Daoy (cell line): ENCODE measurements at places on chromosomes 2 and 18.

GRCh38 chr18:38792731-38793130, 1227.1 kb upstream of the CELF4 start:
- DNase-seq, result no peak

DNA sequence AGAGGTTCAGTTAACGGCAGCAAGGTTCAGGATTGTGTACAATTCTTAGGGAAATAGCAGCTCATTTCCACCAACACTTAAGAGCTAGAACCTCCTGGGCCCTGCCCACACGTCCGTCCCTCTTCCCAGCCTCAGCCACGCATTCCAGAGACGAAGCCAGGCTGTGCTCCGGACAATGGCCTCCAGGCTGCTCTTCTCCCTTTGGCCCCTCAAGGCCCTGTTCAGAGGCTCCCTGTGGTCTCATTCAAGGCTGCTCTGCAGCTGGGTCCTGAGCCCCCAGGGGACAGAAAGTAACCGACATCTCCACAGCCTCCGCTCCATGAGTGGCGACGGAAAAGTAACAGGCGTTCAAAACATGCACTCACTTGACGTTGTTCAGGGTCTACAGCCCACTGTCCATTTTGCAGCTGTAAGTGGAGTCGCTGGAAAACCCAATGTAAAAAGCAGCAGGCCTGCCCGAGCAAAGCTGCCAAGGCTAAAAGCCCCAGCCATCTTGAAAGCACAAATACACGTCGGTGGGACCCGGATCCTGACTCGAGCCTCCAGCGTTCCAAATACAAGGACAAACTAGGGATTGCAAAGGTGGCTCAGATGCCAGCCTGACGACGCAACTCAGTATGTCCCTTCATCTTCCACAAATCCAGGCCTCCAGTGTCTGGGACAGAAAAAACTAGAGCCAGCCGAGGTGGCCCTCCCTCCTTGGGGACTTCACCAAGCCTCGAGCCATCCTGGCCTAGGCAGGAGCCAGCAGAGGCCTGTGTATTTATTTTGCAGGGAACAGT, 76.9 kb downstream of the NDUFA10 start:
- DNase-seq, result no peak

DNA sequence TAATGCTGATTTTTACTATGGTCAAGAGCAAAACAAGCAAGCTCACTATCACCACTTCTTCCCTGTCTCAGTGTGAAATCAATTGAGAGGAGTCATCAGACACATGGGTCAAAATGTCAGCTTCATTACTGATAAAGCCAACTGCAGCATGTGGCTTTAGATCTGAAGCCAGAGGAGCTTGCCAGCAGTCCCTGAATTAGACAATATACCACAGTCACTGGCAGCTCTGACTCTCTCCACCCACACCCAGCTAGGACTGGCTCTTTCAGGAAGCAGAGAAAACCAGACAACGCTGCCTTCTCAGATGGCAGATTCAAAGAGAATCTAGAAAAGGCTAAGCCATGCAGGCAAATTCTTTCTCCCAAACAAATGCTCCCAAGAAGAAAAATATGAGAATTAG, 20.0 kb upstream of the ASB18 start:
- no peak for DNase-seq

DNA sequence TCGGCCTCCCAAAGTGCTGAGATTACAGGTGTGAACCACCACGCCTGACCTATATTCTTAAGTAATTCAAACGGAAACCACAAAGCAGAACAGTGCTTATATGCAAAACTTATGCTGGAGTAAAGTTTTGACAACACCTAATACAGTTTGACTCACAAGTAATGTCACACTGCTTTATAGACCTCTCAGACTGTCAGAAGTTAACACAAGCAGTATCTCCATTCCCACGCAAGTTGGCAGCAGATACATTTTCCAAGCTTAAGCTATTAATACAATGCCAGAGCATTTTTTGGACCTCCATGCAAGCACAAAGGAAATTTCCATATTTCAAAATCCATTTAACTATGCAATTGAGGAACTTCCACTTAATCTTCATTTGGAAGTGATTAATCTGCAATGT, 21.0 kb upstream of the SANBR start:
- DNase-seq, result no peak

GRCh38 chr2:239033801-239034560, 186.1 kb downstream of the TWIST2 start:
- no peak for DNase-seq

DNA sequence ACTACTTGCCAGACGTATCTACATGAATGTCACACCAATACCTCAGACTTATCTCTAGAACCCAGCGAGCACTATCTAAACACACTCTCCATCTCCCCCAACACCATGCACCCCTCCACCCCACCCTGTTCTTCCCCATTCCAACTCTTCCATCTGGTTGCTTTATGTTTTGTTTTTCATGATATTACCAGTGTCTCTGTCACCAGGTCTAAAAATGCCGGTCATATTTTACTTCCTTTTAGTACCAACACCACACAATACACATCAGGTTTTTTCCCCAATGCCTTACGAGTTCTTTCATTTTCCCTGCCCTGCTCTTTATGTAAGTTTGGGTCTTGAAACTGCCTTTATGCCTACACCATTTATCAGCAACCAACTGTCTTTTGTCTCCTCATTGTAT, 10.2 kb upstream of the ITGA4 start:
- DNase-seq, result no peak

- no peak for DNase-seq
These were observed 55.8 kb downstream of the ICA1L start for GRCh38 chr2:202815548-202816360.

GRCh38 chr2:180328795-180329422, 321.8 kb upstream of the CWC22 start:
- no peak for DNase-seq

DNA sequence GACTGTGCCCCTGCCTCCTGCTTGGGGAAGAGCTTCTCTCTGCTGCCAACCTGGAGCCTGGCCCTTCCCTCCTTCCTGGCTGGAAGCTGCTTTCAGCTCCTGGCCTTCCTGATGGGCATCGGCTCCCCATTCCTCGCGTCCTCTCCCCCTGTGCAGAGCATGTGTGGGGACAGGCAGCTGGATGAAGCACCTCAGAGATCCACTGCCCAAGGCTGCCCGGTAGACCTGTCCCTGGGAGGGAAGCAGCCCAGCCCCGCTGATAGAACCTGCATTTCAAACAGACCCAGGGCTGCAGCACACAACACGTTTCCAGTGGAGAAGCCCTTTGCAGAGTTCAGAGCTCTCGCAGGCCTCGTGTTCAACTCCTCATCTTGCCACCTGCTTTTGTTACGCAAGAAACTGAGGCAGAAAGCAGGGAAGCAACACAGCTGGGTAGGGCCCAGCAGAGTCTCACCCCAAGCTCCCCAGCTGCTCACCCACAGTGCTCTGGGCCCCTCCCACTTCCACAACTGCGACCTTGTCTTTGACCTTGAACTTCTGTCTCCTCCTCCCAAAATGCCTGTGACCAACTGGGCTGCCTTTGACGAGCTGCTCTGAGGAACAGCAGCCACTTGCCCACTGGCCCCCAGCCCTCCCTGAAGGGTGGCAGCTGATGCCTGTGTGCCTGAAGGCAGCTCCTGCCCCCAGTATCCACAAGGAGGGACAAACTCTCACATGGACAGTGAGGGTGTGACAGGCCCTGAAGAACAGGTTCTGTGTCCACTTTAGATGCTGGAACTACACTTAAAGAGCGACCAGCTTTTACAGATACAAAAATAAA, 65.5 kb downstream of the PARD6G start:
- DNase-seq, result no peak

DNA sequence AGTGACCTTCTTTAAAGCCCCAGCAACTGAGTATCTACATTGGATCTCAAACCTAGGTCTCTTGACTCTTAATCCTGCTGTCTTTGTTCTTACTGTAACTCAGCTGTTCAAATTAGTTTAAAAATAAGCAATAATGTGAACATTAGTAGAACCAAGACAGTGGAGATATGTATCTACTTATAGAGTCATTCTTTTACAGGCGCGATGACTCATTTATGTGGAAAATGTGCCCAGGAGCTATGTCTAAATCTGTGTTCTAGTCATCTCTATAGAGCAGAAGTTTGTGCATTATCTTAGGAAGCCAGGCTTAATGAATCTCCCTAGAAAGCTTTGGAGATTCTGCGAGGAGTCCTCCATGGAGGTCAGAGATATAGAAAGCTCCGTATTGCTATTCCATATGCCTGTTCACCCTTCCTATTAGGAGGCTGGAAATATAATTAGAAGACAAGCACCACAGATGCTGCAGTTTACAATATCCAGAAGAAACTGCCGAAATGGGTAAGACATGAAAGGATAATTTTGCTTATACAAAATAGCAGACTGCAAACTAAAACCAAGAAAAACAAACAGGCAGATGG, 211.6 kb downstream of the TRIB2 start:
- DNase-seq, result peak; percentile 60

- no peak for DNase-seq
These were observed 6.0 kb downstream of the MEIS1 start for GRCh38 chr2:66440708-66441497.

GRCh38 chr2:219417374-219417773, 803 bp upstream of the DES start:
- no peak for DNase-seq

DNA sequence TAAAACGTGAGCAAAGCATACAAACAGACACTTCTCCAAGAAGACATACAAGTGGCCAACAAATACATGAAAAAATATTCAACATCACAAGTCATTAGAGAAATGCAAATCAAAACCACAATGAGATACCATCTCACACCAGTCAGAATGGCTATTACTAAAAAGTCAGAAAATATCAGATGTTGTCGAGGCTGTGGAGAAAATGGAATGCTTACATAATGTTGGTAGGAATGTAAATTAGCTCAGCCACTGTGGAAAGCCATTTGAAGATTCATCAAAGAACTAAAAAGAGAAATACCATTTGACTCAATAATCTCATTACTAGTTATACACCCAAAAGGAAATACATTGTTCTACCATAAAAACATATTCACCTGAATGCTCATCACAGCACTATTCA, 825.7 kb downstream of the SUCLG1 start:
- DNase-seq, result no peak

DNA sequence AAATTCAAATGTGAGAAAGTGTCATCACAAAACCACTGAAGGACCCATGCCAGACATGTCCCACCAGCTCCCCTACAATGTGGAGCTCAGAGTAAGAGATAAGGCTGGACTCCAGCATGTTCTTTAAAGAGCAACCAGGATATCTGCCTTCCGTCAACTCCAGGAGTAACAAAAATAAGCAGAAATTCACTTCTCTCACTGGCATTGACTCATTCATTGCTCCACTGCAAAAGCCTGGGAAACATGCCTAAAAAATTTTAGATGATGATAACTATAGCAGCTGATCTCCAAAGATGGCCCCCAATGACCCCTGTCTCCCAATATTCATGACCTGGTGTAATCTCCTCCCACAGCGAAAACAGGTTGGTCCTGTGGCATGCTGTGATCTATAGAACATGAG, 314.5 kb downstream of the NCKAP5 start:
- no peak for DNase-seq

DNA sequence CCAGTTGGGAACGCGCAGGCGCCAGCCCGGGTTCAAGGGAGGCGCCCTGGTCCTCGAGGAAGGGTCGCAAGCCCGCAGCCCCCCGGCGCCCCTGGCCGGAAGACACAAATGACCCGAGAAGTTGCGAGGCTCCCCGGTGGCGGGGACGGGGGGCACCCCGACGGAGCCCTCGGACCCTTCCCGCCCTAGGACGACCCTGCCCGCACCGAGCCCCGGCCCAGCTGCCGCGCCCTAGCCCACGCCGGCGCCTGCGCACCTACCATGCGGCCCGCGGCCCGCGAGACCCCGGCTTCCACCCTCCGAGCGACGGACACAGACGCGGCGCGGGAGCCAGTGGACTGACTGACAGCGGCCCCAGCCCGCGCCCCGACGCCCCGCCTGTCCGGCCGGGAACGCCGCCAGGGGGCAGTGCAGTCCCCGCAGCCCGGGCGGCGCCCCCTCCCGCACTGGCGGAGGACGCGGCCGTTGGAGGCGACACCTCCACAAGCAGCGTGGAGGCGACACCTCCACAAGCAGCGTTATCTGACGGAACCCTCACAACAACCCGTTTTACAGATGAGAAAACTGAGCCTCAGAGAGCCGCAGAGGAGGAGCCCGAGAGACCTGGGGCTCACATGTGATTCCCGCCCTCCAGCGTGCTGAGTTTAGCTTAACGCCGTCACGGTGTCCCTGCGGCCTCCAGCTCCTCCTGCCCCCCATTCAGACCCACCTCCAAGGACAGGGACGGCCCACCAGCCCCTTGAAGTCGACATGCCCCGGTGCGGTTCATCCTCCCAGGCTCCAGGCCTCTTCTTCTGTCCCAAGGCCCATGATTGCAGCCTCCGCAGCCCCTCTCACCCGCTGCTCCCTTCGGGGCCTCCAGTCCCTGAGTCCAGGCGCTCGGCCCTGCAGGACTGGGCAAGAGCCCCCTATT, at the start of gene NMUR1:
Gene NMUR1 (minus strand): TSS at position 347 of the 913 bp plus-strand sequence. CDS start 84 bp downstream, at position 263.
- DNase-seq, result peak; percentile 57

DNA sequence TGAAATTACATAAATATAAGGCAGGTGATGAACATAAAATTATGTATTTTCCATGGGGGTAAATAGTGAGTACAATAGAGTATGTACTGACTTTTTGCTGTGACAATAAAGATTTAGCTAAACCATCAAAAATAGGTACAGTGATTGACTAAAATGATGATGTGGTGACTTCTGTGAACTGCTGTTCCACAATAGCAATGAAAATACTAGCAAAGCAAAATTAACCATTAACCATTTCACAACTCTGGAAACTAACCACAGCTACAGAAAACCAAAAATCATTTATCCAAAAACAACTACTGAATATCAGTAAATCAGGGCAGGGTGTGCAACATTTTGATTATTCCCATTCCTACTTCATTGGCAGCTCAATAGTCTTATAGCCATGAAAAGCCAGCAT, 161.4 kb upstream of the GYPC start:
- DNase-seq, result no peak

- DNase-seq, result no peak
These were observed 293.5 kb downstream of the ARHGAP15 start for GRCh38 chr2:143422681-143423080.

DNA sequence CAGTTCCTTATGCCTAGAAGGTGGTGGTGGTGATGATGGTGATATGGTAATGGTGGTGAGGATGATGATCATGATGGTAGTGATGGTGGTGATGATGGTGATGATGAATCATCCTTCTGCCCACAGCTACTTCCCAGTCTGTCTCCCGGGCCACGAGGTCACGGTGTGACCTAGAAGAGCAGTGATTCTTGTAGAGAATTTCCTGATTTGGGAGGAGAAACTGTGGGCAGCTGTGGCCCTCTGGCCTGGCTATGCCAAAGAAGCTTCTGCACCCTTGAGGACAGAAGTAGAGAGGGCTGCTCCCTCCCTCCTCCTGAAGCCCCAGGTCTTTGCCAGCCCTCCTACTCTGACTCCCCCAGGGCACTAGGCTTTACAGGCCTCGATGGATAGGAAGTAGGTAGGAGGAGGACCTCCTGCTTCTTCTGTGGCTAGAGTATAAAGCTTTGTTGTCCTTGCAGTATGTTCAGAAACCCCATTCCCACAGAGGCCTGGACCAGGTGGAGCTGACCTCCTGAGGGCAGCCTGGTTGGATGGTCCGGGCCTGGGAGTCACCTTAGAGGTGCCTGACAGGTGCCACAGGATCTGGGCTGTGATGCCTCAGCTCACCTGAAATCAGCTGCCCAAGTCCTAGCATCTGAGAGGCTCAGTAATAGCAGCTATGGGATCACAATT, 57.9 kb upstream of the EPAS1 start:
- DNase-seq, result no peak

GRCh38 chr18:36688020-36688965, 140.5 kb downstream of the TPGS2 start:
- DNase-seq, result peak; percentile 34
